DMS 273 treated with DMSO at 0.1 percent for 48 hours (cell line): ENCODE measurements at places on chromosomes 13 and 19.
A peak's percentile ranks its signal among the peaks of the same experiment; 100 is the strongest.

DNA sequence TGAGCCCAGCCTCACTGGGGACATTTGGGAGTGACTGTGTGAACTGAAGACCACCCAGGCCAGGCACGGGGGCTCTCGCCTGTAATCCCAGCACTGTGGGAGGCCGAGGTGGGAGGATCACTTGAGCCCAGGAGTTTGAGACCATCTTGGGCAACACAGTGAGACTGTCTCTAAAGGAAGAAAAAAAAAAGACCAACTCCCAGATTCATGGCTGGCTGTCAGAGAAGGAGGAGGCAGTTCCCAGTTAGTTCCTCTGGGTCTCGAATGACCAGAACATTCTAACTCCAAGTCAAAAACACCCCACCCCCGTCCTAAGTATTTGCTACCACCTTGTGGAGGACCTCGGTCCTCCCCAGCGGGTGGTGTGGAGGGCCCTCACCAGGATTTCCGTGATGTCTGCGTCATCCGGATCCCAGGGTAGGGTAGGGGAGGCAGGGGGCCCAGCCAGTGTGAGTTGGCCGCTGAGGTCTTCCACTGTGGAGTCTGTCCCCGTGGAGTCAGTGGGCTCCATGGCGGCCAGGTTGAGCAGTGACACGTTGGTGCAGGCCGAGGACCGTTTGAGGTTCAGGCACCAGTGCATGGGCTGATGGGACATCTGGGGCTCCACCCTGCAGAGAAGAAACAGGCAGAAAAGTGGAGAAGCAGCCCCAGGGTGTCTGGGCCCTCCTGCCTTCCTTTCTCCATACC, 1.3 kb downstream of the TSKS start:
- DNase-seq: no peak

GRCh38 chr13:23848019-23848418, 41.2 kb downstream of the MIPEP start:
- no peak for DNase-seq

DNA sequence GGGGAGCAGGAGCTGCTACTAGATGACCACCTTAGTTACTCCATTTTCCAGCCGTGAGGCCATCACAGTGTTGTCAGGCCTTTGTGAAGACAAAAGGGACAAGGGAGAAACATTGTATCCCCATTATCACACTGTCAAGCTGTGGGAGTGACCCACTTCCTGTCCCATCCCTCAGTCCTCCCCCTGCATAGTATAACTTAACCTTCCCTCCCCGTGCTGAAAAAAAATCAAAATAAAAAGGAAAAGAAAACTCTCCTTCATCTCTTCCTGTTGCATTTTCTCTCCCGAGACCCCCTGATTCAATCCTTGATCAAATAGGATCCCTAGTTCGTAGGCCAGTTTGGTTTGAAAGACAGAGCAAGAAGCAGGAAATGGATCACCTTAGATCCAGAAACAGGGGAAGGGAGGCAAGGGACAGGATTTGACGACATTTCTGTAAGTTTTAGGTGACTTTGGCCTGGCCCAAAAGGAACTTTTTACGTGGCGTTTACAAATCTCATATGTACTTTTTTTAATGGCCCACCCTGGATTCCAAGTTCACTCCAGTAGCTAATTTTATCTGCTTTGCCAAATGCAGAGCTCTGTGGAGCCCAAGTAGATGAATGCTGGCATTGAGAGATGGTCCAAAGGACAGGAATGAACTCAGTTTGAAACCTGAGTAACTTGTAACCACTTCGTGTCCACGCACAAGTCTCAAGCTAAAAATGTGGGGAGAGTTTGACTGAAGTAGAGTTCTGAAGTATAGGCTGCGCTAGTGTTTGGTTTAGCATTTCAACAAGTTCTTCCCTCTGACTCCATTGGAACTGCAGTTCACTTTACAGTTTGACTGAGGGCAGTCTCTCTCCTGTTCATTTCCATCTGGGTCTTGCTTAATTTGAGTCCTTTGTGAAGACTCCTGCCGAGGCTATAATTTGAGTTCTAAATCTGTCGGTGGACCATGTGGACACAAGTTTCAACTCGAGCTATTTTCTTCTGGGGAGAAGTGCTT, 16.6 kb upstream of the GATAD2A start:
- DNase-seq: no peak

DNA sequence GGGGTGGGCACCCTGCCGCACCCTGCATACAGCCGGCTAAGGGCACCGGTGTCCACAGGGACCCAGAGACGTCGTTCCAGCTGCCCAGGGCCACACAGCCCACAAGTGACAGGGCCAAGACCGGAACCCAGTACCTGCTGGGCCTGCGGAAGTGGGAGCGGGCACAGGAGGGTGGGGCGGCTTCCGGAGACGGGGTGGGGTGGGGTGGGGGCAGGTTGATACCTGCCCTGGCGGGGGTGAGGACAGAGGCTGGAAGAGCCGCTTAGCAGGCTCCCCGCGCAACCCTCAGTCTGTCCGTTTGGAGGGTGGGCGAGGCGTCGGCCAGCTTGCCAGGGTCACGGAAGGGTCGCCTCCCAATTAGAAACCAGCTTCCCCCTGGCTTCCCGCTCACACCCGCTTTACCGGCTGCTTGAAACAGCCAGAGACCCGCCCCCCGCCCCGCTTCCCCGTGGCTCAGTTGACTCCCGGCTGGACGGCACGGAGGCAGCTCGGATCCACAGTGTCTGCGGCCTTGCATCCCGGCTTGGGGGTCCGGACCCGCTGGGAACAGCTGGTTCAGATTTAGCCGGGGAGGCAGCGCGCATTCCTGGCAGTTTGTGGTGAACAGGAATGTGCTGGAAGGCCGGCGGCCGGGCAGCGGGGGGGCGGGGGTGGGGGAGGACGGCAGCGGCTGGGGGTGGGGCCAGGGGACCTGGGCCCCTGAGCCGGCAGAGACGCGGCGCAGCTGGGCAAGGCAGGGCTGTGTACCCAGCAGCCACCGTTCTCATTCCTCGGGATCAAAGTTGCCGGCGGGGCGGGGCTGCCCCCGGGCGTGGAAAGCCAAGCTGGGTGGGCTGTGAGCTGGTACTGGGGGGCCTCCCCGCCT, 1.9 kb downstream of the CNN2 start:
- DNase-seq: no peak

DNA sequence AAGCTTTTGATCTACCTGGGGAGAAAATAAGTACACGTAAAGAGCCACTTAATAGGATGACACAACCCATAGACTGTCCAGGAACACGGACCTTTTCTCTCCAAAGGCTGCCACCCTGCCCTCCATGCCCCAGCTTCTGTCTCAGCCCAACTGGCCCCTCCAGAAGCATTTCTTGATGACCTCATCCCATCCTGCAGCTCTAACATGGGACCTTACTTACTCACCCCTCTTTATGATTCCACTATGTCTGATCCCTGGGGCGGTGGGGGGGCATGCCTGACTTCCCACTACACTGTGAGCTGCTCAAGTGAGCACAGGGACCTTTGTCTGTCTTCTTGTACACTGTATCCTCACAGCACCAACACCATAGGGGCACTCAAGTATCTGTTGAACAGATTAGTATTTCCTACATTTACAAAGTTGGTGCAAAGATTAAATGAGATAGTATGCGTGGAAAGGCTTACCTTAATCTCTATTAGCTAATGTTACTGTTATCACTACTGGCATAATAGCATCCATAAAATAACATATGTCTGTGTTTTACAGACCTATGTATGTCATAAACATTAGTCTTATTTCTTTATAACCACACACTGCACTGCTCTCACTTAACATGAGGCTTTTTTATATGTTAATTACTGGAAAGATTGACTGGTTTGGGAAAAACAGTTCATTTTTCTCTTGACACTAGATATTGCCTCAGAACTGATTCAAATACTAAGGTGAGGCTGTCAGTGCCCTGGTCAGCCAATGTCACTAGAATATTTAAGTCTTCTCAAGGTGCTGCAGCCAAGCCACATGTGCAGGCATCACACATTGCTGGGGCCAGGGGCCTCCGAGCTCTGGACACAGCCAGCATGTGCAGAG, 100.9 kb downstream of the FOXO1 start:
- DNase-seq: no peak

GRCh38 chr13:93328943-93329342, 102.3 kb downstream of the GPC6 start:
- no peak for DNase-seq

DNA sequence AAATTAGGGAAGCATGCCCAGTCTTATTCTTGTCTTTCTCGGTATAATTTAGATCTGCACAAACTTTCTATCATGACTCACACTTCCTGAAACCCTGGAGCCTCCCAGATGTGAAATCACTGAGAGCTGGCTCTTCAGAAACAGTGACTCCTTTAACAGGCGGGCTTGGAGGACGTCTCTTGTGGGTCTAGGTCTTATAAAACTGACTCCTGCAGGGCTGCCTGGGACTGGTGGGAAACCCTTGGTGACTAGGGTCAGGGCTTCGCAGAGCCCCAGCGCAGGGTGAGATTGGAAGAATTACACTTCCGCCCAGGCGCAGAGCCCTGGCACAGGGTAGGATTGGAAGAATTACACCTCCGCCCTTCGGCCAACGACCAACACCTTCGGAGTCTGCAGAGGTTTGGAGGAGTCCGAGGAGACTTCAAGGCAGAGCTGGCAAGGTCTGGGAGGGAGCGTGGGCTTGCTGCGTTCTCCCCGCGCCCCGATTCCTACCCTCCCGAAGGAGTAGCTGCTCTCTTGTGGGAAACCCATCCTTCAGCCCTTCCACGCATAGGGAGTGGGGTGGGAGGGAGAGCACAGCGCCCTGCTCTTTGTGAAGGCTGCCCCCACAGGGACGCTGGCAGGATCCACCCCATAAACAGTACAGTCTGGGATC, 43.4 kb upstream of the MAP3K10 start:
- DNase-seq: no peak

GRCh38 chr13:20388184-20388583, 137.5 kb downstream of the CRYL1 start:
- DNase-seq: no peak

DNA sequence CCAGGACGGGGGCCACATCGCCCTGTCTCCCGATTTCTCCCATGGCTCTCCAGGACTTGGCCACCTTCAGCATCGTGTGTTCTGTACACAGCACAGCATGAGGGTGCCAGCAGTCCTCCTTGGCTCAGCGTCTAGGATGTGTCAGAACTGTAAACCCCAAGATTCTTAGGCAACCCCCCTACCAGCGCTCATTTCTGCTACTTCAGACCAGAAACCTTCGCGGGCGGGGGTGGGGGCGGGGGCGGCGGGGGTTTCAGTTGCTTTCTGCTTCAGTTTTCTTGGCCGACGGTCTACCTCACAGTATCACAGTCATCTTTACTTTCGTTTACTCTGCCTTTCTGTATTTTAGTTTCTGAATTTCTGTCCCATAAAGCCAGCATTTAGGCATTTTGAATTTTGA, 82.4 kb downstream of the GGACT start:
- DNase-seq: no peak

DNA sequence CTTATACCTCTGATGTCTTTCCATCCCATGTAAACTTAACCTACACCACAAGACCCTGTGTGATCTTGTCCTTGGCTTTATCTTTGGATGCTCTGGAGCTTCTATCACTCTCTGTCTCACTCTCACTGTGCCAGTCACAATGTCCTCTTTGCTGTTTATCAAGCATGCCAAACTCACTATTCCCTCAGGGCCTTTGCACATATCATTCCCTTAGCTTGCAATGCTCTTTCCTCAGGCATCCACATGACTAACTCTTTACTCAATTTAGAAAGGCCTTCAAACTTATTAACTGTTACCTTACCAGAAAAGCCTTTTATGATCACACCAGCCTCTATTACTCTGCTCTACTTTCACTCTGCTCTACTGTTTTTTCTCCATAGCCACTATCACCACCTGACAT, 354.1 kb downstream of the RFC3 start:
- DNase-seq: no peak

DNA sequence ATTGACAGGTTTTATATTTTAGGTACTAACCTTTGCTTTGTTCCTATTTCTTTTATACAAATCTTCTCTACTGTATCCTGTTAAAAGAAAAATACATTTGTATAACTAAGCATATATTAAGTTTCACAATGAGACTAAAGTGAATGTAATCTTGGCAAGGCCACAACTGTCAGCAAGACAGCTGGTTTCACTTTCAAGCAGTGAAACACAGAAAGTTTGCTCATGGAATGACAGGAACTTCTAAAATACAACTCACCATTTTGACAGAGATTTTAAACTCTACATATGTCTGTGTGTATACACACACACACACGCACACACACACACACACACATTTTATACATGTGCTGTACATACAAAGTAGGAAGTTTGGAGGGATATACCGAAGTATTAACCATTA, 53.3 kb downstream of the PARP4 start:
- DNase-seq: no peak

DNA sequence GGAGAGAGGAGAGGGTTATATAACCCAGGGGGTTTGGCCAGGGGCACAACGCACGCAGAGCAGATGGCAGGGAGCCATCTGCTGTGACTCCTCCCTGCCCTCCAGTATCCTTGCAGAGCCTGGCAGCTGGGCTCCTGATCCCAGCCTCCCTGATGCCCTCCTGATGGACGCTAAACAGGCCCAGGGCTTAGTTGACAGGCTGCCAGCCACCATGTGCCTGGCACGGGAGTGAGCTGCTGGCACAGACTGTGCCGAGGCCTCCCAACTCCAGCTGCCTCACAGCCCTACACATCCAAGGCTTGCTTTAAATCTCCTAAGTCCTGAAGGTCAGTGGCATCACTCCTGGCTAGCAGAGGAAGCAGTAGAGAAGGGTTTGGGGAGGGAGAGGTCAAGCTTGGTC, 16.7 kb downstream of the SYDE1 start:
- peak; percentile 92 for DNase-seq

DNA sequence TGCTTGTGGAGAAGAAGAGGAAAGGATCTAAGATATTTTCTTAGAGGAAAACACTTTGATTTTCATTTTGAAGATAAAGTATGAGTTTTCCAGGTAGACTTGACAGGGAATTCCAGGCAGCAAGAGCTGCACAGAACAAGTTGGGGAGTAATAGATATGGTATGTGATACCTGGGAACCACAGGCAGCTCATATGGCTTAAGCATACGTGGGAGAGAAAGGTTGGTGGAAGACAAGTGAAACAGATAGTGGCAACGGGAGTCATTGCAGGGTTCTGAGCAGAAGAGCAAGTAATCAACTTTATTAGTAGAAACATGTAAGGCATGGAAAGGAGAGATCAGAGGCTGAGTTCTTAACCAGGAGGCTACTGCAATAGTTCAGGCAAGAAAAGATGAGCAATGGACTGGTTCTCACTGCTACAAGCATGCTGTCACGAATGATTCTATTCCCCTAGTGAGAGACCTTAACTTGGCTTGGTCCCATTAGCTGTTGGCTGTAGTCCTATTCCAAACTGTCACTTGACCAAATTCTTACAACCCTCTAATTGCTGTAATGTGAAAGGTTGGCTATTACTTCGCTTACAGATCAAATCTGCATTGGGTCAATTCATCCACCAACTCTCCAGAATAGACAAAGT, 217.9 kb downstream of the VWA8 start:
- DNase-seq: no peak
